ENCODE measurements at places on chromosomes 2 and 18.

GRCh38 chr2:126906781-126907180 lies 8.1 kb downstream of the TEX51 start:
- DNase-seq = no peak

DNA sequence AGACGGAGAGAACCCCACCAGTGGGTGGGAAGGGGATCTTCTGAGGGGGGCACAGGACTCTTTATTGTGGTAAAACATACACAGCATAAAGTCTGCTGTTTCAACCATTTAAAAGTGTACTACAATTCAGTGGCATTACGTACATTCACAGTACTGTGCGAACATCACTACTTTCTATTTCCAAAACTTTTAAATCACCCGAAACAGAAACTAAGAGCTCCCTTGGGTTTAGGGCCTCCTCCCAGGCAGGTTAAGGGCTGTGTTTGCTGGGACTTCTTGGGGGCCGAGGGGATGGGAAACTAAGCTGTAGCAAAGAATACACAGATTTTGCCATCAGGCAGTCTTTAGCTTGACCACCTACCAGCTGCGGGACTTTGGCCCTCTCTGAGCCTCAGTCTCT lies 242.0 kb downstream of the HAUS1 start:
- no peak for DNase-seq

GRCh38 chr2:217890445-217890844 lies 112.3 kb downstream of the TNS1 start:
- no peak for DNase-seq

- DNase-seq = peak; percentile 18
Measured at GRCh38 chr2:42359965-42360483, 993 bp downstream of the COX7A2L start.
